ENCODE measurements at places on chromosomes 13 and 19.
A peak's percentile ranks its signal among the peaks of the same experiment; 100 is the strongest.

DNA sequence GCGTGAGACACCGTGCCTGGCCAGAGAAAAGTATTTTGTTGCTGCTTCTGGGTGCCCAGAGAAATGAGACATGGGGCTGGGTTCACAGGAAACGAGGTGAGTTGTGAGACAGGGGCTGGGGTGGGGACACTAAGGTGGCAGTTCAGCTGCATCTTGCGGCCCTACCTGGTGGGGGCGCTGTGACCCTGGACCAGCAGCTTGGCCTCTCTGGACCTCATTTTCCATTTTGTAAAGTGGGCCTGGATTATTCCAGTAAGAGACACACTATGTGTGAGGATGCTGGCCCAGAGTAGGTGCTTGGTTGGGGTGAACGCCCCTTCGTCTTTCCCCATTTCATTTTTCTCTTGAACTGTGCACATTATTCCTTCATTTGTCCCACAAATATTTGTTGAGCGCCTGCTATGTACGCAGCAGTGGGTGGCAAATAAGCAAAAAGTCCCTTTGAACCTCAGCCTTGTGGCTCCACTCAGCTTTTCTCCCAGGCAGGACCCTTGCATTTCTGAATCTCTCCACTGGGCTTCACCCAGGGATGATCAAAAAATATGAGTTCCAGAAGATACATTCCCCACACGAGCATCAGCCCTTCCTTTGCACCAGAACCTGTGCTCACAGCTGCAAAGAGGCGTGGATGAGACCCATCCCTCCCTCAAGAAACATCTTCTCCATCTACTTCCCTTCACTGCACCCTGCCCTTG lies 26.6 kb upstream of the OR10H1 start:
- no peak for DNase-seq

GRCh38 chr13:51168623-51169022 lies 53.6 kb upstream of the FAM124A start:
- DNase-seq = no peak

DNA sequence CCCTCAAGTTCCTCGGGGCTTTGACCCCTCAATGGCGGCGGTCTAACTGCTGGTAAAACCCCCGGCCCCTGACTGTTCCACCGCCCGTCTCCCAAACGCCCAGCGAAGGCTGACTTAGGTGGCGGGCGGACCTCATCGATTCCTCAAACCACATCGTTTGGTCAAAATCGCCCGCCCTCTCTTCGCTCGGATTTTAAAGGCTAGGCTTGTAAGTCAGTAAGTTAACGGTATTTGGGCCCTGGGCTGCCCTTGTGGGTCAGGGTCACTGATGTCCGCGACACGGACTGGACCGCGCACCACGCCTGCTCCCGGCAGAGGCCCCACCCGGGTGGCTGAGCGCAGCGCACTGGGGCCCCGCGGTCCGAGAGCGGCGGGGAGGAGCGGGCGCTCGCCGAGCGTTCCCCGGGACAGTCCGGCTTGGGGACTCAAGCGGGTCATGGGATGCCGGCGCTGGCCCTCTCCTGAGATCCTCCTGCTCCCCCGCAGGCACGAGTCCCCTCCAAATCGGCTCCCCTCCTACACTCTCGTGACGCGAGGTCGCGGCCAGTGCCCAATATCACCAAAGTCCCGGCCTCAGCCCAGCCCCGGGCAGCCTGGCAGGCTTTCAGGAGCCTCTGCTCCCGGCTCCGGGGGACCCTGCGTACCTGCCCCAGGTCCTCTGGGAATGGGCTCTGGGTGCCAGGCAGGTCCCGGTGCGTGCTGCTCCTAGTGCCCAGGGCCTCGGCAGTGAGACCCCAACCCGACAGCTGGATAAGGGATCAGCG lies 1.0 kb downstream of the FLT1 start:
- DNase-seq = no peak

- no peak for DNase-seq
Measured at GRCh38 chr19:29634002-29634401, 27.9 kb downstream of the POP4 start.

DNA sequence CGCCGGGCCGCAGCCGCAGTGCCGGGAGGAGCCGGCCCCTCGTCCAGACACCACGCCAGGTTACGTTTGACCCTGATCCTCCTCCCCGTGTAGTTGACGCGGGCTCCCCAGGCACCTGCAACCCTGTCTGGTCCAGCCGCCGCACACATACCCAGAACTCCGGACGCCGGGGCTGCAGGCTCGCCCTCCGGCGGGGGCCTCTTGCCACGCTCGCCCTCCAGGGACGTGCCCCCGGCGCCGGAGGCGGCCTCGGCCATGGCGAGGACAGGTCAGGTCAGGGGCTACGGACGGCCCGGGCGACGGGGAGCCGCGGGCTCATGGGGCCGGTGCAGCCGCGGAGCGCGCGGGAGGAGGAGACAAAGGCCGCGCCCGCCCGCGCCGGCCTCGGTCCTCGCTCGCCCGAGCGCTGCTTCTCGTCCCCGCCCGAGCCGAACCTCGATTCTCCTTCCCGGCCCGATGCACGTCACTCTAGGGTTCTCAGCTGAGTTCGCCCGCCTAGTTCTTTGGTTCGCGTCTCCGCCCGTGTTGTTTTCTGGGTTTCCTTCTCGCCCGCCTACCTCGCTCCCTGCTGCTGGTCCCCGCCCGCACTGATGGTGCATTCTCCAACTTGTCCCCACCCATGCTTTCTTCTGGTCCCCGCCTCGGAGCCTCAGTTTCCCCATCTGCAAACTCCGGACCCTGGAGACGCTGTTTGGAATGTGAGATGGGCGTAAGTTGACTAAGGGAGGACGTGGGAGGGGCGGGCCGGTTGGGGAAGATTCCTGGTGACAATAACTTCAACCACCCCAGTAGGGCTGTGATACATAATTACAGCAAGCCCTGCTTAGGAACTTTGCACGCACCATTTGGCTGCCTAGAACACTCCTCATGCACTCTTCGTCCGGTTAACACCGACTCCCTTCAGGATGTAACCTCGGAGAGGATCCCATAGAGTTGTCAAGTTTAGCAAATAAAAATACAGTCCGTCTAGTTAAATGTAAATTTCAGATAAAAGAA lies at the start of gene ANO8:
Gene ANO8, minus strand, starts transcription at position 442 of the 996 bp plus-strand sequence. Its CDS starts 185 bp downstream, at position 257.
- peak; percentile 97 for DNase-seq

GRCh38 chr19:1363599-1363998 lies 20.1 kb upstream of the NDUFS7 start:
- DNase-seq = no peak

DNA sequence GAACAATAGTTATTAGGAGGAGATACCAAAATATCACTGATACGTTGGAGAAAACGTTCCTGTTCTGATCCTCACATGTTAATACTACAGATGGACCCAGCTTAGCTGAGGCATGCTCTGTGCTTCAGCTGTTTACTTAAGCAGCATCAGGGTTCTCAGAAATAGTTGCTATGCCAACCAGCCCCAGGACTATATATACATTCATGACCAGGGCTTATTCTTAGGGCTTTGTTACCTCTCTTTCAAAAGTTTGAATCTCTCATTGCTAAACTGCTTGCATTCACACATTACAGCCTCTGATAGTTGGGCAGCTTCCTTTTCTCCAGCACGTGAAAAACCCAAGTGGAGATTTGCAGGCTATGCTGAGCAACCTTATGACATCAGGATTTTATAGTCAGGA lies 800.4 kb downstream of the DIAPH3 start:
- DNase-seq = no peak

DNA sequence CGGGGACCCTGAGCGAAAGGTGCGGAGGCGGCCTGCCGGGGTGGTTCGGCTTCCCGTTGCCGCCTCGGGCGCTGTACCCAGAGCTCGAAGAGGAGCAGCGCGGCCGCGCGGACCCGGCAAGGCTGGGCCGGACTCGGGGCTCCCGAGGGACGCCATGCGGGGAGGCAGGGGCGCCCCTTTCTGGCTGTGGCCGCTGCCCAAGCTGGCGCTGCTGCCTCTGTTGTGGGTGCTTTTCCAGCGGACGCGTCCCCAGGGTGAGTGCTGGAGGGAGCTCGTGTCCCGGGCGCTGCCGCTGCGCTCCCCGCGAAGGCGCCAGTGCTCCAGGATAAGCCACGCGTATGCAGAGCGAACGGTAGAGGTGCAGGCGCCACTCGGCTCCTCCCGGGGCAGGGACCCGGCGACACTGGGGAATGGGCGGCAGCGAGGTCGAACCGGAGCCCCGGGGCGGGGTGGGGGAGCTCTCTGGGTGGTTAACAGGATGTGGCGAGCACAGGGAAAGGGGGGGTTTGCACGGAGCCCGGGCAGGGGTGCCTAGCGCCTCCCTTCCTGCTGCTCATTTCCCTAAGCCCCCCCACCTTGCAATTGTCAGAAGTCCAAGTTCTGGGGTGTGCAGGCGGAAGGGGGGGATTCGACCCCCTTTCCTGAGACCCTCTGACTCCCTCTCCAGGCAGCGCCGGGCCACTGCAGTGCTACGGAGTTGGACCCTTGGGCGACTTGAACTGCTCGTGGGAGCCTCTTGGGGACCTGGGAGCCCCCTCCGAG lies at the start of gene IL27RA:
Gene IL27RA, plus strand, starts transcription at position 44 of the 762 bp plus-strand sequence. Its CDS starts 111 bp downstream, at position 155.
- DNase-seq = peak; percentile 72

DNA sequence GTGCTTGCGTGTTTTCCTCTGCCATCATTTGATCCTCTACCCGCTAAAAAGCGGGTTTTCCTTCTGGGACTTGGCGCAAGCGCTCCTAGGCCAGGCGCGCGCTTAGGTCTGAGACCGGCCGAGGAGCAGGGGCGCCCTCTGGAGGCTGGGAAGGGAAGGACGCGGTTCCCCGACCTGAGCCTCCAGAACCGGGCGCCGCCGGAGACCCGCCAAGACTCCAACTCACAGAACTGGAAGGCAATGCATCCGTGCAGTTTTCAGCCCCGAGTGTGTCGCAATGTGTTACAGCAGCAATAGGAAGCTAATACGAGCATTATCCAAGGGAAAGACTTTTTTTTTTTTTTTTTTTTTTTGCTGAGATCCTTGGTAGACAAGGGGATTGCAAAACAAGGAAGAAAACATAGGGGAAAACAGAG lies 190.9 kb downstream of the COL4A1 start:
- DNase-seq = no peak

GRCh38 chr13:79837741-79838450 lies 356.9 kb downstream of the NDFIP2 start:
- DNase-seq = no peak

DNA sequence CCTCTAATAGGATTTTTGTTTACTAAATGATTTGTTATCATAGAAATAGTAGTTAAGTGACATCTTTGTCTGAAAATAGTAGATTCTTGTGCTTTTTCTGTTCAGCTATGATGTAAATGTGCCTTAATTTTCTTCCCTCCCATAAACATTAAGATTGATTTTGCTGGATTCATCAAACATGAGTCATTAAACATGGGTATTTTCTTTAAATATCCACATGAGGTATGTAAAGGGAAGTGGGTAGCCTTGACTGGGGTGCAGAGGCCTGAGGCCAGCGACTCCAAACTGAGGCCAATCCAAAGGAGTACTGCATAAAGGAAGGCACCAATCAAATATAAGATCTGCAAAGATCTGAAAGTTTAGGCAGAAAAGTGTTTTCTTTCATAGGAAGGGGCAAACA lies 3.7 kb downstream of the ZNF136 start:
- DNase-seq = no peak

DNA sequence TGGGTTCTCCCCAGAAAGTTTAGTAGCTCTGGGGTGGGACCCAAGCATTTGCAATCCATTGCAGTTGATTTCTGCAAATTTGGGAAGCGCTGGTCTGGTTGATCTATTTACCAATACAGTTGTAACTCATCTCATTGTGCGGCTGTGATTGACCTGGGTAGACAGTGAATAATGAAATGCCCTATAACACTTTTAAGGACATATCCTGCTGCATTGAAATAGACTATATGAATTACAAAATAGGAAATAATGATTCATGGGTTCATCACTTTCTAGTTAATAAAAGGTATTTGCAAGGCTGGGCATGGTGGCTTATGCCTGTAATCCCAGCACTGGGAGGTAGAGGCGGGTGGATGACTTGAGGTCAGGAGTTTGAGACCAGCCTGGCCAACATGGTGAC lies 59.0 kb upstream of the FARP1 start:
- no peak for DNase-seq

DNA sequence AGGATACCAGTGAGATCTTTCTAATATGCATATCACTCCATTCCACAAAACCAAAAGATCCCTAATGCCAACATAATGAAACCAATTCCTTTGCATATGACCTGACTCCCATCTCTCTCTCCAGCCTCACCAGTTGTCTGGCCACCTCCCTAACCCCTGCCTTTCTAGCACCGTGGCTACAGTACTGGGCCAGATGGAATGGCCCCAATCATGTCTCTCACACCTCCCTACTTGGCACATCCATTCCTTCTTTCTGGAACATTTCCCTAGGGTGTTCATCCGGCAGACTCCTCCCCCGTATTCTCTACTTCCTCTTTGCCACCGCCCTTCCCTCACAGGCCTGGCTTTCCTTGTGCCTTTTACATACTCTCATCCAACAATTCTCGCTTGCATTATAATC lies 62.0 kb downstream of the GPALPP1 start:
- DNase-seq = no peak

GRCh38 chr13:64272681-64273080 lies 2857.0 kb upstream of the PCDH20 start:
- DNase-seq = no peak

DNA sequence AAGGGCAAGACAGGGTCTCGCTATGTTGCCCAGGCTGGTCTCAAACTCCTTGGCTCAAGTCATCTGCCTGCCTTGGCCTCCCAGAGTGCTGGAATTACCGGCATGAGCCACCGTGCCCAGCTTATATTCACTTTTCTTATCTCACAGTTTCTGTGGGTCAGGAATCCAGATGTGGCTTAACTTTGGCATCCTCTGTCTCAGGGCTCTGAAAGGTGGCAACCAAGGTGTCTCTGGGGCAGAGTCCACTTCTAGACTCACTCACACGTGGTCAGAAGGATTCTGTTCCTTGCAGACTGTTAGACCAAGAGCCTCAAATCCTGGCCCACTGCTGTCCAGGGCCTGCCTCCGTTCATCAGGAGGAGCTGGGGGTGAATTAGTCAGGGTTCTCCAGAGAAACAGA lies 7.6 kb upstream of the LMNB2 start:
- no peak for DNase-seq

DNA sequence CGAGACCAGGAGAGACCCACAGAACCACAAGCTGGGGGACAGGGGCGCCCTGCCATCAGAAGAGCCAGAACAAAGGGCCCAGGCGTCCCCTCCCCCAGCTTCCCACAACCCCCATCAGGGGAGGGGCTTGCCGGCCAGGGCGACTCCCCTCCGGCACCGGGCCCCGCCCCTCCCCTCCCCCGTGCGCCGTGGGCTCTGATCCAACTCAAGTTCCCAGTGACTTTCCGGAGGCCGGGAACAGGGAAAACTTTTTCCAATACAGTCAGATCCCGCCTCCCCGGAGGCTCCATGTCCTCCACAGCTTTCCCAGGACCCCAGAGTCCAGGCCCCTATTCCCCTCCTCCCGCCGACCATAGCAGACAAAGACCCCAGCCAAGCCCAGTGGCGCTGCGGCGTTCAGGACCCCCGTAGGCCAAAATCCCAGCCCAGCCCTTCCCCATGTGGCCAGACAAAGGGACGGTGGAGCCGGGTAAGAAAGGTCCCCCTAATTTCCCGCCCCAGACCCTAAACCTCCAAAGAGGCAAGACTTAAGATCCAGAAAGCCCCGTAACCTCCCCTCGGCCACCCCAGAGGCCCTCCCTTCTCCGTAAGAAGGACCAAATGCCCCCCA lies 673 bp downstream of the TEAD2 start:
- DNase-seq = no peak

- no peak for DNase-seq
Measured at GRCh38 chr13:27960362-27961226, 8.5 kb downstream of the CDX2 start.
